ENCODE measurements at places on chromosomes 6 and 20.

- no peak for DNase-seq
Measured at GRCh38 chr6:4185419-4185818, 50.0 kb upstream of the ECI2 start.

DNA sequence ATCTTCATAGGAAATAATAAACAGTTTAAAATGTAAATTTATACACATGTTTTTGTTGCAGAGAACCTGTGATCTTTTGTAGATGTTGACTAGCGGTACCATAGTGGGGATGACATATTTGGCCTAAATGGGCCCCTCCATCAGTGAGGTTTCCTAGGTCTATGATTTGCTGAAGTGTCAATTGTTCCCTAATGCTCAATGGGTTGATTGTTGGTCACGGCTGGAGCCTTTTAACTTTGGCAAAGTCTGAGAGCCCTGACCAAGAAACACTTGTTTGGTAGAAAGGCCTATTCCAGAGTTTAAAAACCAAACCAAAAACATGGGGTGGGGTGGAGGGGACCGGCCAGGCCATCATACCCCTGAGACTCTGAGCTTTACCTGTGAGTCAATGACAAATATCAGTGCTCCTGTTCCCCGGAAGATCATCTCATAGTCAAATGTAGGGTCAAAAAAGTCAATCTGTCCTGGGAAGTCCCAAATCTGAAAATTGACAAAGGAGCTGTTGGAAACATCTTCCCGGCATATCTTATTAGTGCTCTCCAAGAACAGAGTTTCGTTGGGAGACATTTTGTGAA is 25.1 kb downstream of the RRAGD start:
- no peak for DNase-seq

GRCh38 chr6:80480421-80481157 is 374.1 kb downstream of the BCKDHB start:
- no peak for DNase-seq

- DNase-seq: no peak
Measured at GRCh38 chr6:14619419-14619781, 501.8 kb downstream of the CD83 start.

GRCh38 chr6:85353012-85353411 is 96.9 kb upstream of the NT5E start:
- no peak for DNase-seq

GRCh38 chr20:44603327-44603726 is 20.9 kb downstream of the PKIG start:
- no peak for DNase-seq

- DNase-seq: peak; percentile 89
Measured at GRCh38 chr6:73695619-73696421, at the start of gene CD109. TSS of gene CD109 (plus strand) at chr6:73696203. CDS start at chr6:73696216, 13 bp downstream.

GRCh38 chr6:62283796-62284411 is 2.1 kb downstream of the KHDRBS2 start:
- peak; percentile 77 for DNase-seq

DNA sequence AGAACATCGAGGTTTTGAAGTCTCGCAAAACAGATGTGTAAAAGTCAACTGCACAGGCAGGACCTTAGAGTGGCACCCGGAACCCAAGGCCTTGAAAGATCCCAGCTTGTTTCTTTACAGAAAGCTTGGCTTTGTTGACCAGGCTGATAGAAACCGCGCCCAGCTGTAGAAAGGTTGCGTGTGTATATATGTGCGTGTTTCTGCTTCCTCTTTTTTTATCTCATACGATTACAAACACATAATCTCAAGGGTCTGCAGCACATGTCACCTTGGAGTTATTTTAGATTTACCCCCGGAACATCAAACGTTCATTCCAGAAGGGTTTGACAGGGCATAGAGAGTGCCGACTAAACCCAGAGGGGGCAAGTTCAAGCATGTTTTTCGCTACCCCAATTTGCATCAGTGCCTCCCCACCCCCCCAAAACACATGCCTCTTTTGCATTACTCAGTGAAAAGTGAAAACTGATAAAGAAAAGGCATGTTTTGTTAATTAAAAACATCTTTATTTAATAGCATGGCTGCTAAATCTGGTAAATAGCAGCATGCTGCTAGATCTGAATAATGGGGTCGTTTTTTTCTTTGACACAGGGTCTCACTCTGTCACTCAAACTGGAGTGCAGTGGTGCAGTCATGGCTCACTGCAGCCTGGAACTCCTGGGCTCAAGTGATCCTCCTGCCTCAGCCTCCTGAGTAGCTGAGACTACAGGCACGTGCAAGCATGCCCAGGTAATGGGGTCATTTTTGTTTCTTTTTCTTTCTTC is 33.2 kb upstream of the NCOA3 start:
- DNase-seq: peak; percentile 92

- no peak for DNase-seq
Measured at GRCh38 chr6:27267857-27268434, 20.4 kb downstream of the PRSS16 start.

- DNase-seq: peak; percentile 51
Measured at GRCh38 chr6:154901876-154902552, 93.1 kb upstream of the TIAM2 start.

- DNase-seq: no peak
Measured at GRCh38 chr20:59481477-59482018, 122.8 kb upstream of the PHACTR3 start.

DNA sequence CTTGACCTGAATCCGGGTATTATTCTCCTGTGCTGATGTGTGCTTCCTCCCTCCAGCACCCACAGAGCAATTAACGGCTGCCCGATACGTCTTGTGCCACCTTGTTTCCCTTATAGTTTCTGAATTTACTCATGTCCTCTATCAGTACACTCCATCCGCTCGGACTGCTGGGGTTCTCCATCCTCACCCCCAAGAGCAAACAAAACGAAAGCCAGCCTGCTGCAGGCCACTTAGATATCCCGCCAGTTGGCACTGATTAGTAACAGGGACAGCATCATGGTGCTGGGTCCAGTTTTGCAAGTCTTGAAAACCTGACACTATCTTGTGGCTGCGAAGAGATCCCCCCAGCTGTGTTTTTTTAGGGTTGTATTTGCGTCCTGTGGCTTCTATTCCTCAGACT is 71.8 kb downstream of the SSR1 start:
- DNase-seq: no peak

GRCh38 chr6:157229713-157230112 is 93.6 kb downstream of the TMEM242 start:
- DNase-seq: no peak

GRCh38 chr6:116887168-116887567 is 10.1 kb downstream of the RFX6 start:
- DNase-seq: no peak

GRCh38 chr6:153966001-153966400 is 73.0 kb upstream of the OPRM1 start:
- DNase-seq: peak; percentile 75

- peak; percentile 82 for DNase-seq
Measured at GRCh38 chr6:157235600-157236039, 87.7 kb downstream of the TMEM242 start.

DNA sequence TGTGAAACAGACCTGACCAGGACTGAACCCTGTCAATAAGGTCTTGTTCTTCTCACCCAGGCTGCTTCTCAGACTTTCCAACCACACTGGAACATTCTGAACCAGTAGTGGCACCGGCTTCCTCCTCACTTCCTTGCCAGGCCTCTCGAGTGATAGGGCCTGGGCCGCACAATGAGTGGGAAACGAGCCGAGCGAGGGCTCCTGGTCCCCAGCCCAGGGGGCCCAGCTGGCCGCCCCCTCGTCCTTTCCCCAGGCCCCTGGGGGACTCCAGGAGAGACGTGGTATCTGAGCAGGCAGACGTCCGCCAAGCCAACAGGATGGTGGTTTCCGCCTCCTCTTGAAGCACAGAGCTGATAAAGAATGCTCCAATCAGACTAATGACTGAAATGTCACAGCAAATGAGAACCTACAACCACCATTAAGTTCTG is 117.9 kb downstream of the GMDS start:
- peak; percentile 94 for DNase-seq

GRCh38 chr20:44714701-44715498 is at the start of gene CCN5:
TSS of gene CCN5 (plus strand) at chr20:44715369. CDS start at chr20:44715391, 22 bp downstream.
- peak; percentile 95 for DNase-seq

DNA sequence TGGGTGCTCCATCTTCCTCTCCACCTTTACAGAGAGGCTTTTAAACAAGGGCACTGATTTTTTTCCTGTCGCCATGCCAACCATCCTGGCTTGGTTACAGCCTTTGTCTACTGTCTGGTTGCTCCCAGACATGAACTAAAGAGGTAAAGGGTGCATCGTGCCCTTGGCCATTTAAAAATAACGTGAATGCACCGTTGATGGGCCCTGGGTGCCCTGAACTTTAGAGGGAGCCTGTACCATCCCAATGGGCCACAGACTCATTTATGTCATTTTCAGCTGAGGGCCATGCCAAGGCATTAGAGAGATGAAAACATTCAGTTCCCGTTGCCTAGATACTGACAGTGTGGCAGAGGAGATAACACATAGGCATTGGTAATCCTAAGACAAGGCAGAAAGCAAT is 23.3 kb downstream of the TMC2 start:
- peak; percentile 50 for DNase-seq

GRCh38 chr20:25336561-25337422 is 53.8 kb downstream of the ABHD12 start:
- peak; percentile 63 for DNase-seq

DNA sequence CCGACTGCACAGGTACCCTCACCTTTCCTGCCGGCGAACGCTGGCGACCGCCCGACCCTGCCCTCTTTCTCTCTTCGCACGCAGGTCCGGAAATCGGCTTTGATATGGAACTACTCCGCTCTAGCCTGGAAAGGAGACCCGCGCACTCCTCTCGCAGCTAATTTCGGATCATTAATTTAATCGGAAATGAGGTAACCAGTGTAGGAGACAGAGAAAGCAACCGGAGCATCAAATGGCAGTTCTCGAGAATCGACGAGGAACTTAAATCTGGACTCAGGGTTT is 949 bp upstream of the ATXN1 start:
- peak; percentile 49 for DNase-seq

DNA sequence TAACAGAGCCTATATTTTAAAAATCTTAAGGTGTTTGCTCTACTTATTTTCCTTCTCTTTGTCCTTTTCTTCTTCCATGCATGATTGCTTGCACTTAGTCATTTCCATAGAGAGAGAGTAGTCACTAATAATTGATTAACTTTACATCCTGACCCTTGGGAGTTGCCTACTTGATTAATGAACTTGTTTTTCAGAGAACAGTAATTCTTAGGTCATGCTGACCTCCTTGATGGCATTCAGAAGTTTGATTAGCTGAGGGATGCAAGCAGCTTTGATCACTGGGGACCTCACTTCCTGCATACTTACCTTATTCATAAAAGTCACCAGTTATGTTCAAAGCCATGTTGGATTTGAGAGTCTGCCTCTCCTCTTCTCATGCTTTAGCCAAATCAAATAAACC is 715.6 kb upstream of the ID4 start:
- DNase-seq: no peak

DNA sequence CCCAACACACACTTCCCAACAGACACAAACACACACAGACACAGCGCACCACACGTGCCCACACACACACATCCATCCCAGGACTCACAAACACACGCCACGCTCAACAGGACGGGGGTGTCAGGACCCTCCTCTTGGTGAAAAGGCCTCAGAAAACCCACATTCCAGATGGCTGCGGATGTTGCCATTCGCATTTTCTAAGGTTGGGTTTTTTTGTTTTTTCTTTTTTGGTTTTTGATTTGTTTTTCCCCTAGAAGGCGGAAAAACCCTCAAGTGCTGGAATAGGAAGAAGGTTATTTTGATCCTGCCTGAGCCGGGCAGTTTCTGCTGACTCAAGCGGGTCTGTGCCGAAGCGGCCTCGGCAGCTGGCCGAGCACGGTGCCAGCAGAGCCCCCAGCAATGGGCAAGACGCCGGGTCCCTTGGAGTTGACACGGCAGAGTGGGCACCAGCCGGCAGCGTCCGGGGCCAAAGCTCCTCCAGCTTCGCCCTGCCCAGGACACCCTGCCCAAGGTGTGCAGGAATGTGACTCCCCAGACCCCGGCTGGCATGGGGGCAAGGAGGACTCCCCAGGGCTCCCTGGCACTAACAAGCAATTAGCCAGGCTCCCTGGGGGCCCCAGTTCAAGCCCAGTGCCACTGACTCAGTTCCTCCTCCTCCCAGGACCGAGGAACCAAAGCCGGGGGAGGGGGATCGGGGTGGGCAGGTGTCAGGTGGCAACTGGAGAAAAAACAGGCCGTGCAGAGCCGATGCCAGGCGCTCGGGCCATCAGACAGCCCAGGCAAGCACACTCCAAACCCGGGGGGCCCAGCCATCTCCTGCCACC is 40.9 kb upstream of the ZBP1 start:
- DNase-seq: no peak

GRCh38 chr6:107489636-107490565 is at the start of gene SOBP:
TSS of gene SOBP (plus strand) at chr6:107490117. CDS start at chr6:107490617, 500 bp downstream.
- DNase-seq: peak; percentile 47

DNA sequence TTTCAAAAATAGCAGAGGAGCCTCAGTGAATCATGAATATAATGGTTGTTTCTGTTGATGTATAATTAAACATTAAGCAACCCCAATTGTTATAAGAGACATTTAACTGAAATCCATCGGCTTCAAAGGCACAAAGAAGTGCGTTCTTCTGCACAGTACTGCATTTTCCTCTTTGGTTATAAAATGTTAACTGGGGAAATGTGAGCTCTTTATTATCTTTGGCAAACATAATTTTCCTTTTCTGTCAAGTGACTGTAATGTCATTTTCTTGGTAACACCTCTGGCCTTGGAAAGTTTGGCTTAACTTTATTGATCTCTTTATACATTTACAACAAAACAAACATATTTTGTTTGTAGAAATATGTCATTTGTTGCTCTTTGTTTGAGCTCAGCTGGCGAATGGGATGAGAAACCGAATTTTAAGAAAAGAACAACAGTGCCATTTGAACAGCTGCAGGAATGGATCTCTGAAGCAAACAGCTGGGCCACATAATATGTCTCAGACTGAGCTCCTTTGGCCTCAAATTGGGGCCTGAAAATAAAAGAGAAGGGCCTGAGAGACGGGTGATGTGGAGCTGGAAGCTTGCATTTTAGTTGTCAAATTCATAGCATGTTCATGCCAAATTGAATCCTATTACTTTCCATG is 427.0 kb upstream of the SPTLC3 start:
- no peak for DNase-seq

- no peak for DNase-seq
Measured at GRCh38 chr20:9490161-9490560, 24.2 kb upstream of the LAMP5 start.

Data from hematopoietic multipotent progenitor cell treated with erythropoietin and hydrocortisone succinate and interleukin-3 and kit ligand, for 4 days (in vitro differentiated cells).